ENCODE measurements at places on chromosomes 6 and 20.

GRCh38 chr20:20491110-20491783 lies 123.3 kb downstream of the INSM1 start:
- no peak for DNase-seq

DNA sequence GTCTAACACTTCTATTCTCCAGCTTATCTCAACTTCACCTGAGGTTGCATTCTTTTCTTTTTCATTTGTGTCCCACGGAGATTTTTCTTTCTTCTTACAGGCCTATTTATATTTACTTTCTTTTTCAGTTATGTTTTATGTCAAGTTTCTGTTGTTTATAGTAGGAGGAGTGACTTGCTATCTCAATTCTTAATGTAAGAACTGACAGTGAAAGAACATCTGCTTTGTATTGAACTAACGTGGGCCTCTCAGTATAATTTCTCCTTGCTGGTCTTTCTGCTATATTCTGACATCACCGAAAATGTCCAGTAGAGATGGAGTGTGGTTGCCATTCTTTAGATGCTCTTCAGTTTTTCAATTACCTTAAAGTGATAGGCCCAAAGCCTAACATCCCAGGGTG lies 521.7 kb downstream of the EPM2A start:
- no peak for DNase-seq

GRCh38 chr6:104705095-104705707 lies 154.5 kb downstream of the HACE1 start:
- DNase-seq, result peak; percentile 82

- no peak for DNase-seq
Measured at GRCh38 chr6:9399916-9400315, 964.6 kb upstream of the SLC35B3 start.

DNA sequence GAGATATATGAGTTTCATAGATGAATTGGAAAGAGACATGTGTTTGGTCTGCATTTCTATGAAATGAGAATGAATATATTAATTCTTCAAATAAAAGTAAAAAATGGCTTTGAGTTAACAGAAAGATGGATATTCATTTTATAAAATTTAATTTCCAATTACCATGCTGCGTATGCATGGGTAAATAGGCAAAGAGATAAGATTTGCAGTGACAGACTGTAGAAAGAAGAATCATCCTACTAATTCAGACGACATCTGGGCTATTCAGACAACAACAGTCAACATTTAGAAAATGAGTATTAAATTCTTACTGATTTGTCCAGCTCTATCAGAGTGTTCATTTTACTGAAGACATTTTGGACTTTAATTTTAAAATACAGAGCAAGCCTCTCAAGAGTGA lies 602.2 kb upstream of the NRSN1 start:
- DNase-seq, result no peak

- peak; percentile 18 for DNase-seq
Measured at GRCh38 chr20:12201289-12201991, 283.7 kb downstream of the BTBD3 start.

- no peak for DNase-seq
Measured at GRCh38 chr20:36043441-36043840, 75.1 kb downstream of the CNBD2 start.

- DNase-seq, result peak; percentile 70
Measured at GRCh38 chr20:3686867-3687321, 5.1 kb upstream of the ADAM33 start.

GRCh38 chr6:2502998-2503674 lies 247.6 kb downstream of the MYLK4 start:
- DNase-seq, result no peak

- DNase-seq, result no peak
Measured at GRCh38 chr6:106141441-106142237, 55.5 kb downstream of the PRDM1 start.

DNA sequence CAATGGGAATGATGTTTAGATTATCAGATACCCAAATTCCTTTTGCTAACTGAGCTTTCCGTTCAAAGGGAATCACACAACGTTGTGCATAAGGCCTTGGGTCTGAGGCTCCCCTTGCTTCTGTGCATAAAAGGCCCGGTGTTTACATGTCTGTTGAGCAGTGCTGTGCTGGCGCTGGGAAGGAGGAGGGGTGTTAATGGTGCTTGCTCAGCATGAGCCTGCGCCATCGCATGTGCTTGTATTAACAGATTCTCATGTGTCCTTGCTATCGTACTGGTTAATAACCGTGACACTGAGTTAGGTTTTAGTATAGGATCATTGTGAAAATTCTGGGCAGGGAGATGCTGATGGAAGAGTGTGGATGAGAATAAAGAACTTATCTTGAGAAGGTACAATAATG lies 62.3 kb upstream of the TRAF3IP2 start:
- DNase-seq, result no peak

DNA sequence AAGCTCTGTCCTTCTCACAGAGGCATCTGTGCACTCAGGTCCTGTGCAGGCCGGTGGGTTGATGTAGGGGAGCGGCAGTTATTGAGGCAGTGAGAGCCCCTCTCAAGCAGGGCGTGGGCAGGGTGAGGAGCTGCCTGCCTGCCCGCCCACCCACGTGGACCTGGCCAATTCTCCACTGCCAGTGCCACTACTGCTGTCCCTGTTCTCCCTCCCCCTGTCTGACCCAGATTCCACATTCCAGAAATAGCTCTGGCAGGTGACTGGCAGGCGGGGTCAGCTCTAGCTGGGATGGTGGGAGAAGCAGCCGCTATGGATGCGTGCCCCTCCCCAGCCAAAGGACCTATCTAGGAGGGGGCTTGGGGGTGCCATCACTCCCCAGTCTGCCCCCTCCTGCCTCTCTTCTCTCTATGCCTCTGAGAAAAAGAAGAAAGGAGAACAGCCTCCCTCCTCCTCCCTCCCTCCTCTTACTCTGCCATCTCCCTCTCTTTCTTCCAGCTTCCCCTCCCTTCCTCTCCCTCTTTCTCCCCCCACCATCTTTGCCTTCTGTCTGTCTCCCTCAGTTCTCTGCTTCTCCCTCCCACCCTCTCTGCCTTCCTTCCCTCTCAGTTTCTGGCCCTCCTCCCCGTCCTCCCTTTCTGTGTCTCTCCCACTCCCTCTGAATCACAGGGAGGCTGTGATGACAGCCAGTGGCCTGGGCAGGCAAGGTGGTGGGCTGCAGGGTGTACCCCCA lies 86.5 kb upstream of the MYL9 start:
- no peak for DNase-seq

DNA sequence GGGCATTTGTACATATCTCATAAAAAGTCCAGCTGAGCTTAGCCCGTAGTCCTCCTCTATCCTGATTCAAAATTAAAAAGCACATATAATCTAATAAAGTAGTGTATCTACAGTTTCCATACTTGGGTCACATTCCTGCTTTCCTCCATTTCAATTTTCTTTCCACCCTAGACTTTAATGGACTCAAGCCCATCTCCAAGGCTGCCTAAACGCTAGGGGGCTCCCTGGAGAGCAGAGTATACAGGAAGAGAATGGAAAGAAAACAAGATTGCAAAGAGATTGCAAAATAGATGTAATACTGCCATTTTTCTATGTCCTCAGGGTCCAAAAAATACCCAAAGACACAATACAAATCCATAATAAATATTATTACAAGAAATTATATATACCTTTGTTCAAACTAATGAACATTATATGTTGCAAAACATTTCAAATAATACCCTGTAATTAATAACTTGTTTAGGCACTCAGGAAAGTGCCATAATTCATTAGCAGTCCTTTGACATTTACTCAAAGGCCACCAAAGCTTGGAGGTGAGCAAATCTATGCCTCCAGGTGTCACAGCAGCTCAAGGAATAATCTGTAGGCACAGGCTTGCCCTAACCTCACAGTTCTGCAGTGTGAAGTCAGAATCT lies 2.4 kb upstream of the MCM3 start:
- DNase-seq, result peak; percentile 79

GRCh38 chr20:36645998-36646397 lies at the start of gene SLA2:
SLA2 (minus strand) TSS chr20:36646196; CDS start chr20:36641335, 4,861 bp downstream.
- DNase-seq, result no peak

Data from Daoy (cell line).